ENCODE measurements at places on chromosomes 1 and 21.

DNA sequence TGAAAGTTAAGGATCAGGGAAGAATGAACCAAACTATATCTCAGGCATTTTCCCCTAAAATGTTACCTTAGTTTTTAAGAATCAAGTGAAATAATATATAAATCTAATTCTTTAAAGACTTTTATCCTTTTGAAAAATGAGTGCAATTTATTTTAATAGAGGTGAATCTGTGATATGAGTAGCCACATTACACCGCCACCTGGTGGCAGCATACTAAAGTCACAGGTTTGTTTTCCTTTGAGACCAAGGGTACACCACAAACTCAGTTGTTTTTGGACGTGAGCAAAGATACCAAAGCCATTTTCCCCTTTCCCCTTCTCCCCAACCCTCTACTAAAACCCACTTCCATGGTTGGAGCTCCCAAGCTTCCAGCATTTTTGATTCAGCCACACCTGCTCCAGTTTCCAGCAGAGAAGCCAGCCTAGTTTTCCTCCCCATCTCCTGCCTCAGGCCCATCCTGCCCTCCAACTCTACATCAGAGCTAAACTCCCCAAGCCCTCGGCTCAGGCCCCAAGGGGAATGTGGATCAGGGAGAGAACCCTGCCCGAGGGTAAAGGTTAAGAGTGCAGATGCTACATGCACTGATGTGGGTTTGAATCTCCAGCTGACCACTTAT, 22.9 kb upstream of the LDLRAP1 start:
- peak; percentile 73 for DNase-seq

DNA sequence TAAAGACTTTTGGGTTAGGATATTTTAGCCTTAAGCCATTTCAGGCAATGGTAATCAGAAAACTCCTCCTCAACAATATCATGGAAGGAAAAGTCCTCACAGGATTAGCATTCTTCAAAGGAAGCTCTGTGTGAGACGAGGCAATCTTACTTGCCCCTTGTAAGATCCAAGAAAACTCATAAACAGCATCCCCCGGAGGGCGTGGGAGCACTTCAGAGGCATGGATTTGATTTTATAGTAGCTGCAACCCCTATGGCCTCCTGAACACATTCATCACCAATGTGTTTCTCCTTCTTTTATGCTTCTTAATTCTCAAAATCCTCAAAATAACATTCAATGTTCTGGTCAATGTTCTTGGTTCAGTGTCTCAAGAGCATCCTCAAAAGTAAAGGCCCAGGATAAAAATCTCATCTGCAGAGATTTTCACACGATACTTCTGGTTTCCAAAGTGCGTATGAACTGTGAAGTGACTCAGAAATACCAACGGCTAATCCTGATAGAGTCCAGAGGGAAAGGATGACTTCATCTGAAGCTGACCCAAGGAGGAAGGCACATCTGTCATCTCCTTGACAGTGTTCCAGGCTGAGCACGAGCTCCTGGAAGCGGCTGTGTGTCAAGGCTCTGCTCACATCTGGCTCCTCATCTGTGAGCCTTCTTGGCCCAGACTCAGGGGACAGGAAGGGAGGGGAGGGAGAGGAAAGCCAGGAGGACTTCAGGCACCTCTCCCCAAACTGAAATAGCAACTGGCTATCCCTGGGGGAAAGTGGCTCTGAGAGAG, 49.3 kb upstream of the PSEN2 start:
- DNase-seq, result no peak

DNA sequence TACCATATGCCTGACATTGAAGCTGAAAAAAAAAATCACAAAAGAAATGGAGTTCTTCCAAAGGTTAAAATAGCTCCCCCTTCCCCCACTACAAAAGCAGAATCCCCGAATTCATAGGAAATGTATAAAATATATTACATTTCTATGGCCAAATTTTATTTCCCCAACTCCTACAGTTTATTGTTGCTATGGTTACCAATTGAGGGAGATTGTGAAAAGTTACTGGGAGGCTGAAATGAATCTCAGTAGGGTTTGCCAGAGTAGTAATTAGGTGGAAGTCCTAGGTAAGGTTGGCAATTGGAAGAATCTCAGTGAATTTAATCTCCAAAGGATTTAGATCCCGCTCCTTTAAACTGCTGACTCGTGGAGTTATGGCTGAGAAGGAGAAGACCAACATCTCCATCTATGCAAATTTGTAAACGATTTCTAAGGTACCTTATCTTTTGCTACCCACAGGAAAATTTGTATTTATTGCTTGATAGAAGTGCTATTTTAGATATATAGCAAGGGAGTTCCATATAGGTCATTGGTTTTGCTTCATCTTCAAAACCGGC, 282.1 kb downstream of the BACH1 start:
- DNase-seq, result no peak

DNA sequence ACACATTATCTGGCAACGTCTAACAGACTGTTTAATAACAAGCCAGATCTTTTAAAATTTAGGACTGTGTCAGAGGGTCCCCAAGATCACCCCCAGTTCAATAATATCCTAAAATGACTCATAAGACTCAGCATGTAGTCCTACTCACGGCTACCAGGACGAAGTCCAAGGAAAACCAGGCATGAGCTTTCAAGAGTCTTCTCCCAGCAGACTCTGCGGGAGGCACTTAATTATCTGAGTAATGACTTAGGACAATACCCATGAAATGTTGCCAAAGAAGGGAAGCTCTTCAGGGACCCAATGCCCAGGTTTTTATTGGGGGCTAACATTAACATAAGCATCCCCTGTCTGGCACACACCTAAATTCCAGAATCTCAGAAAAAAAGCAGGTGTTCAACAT, 7.0 kb downstream of the HFM1 start:
- DNase-seq, result no peak

GRCh38 chr1:201713086-201713810, 115.7 kb upstream of the IPO9 start:
- no peak for DNase-seq

DNA sequence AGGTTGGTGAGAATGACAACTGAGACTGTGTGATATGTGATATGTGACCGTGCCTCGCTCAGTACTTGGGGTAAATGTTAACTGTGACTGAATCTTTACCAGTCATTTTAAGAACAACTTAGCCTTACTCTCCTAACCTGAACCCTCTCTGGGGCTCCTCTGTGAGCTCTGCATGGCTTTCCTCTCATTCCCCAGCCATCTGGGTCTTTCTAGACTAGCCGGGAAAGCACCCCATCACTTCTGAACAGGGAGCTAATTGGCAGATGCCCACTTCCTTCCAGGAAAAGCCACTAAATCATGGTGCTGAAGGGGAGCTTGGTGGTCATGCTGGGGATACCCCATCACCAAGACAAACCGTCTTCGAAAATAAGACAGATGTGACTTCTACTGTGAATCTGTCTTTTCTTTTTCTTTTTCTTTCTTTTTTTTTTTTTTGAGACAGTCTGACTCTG, 16.5 kb upstream of the FOXO6 start:
- no peak for DNase-seq

GRCh38 chr1:172608098-172608601, 50.8 kb upstream of the FASLG start:
- DNase-seq, result no peak

- no peak for DNase-seq
Measured at GRCh38 chr1:50665413-50665812, 242.2 kb upstream of the DMRTA2 start.

DNA sequence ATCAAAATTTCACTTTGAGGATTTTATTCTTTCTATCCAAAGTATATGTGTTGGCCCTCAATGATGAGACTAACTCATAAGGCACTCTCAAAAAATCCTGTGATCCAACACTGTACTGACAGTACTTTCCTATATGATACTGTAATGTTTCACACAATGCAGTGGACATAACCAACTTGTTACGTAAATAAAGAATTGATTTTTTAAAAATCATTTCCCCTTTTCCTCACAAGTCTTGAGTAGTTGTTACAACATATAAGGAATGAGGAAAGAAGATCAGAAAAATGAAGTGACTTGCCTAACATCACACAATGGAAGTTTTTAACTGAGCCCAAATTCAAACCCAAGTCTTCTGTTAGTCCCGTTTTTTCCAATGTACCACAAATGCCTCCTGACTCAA, 17.2 kb downstream of the PTP4A2 start:
- DNase-seq, result no peak

DNA sequence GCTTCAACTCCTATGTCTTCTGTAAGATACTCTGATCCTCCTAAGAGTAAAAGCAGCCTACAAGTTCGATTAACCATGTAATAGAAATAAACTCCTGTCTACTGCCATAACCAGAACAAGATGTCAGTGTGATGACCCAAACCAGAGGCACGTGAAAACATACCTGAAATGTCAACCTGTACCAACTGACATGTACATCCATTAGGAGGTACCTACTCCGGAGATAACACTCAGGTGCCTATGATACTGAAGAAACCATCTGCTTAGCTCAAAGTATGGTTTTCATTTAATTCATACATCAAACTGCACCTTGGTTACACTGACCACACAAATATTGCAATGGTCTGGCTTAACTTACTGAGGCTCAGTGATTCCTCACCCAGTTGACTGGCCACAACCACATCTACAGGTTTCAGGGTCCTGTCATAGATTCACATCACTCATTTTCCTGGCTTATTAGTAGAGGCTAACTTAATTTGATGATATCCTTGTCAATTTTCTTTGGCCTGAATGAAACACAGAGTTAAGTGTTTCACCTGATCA, 4.4 kb downstream of the ITPKB start:
- DNase-seq, result no peak

DNA sequence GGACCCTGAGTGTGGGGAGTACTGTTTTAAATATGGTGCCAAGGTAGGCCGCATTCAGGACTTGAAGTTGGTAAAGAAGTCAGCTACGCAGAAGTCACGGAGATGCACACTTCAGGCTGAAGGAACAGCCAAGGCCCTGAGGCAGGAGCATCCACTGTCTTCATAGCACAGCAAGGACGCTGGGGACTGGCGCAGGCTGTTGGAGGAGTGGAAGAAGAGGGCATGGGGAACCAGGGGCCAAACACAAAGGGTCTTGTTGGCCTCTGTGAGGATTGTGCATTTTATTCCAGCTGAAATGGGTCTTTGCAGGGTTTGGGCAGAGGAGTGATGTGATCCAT, 16.6 kb downstream of the DNAJC16 start:
- DNase-seq, result no peak

DNA sequence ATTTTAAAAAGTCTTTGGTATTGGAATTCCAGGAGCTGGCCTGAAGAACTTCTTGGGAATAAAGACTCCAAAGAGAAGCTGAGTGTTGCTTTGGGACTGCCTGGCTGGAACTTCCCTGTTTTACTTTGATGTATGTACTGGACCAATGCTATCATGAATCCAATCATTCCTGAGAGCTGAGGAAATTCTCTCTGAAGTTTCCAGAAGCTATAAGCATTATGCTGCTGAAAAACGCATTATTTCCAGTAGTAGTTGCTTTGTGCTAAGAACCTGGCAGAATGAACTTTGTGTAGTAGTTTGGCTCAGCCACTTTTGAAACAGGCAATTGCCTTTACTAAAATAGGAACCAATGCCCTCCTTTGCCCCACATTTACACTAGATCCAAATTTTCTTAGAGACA, 260.7 kb downstream of the HLX start:
- no peak for DNase-seq

DNA sequence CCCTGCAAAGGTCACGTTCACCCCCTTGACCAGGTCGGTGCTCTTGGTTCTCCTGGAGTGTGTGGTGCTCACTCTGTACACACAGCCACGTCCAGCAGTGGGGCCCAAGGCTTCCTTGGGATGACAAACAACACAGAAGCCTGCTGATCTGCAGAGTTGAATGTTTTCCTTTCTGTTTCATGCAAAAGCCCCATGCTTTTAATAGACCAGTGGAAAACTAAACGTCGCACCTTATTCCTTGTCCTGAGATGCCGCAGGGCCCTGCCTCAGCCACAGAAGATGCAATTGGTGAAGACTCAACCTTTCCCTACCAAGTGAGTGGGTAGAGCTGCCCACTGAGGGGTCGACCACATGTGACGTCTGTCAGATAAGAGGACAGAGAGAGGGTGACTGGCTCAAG, 5.8 kb upstream of the PDPN start:
- no peak for DNase-seq

- DNase-seq, result peak; percentile 22
Measured at GRCh38 chr1:18100491-18101063, 7.0 kb upstream of the IGSF21 start.

- no peak for DNase-seq
Measured at GRCh38 chr21:38556390-38556789, 58.1 kb upstream of the ERG start.

DNA sequence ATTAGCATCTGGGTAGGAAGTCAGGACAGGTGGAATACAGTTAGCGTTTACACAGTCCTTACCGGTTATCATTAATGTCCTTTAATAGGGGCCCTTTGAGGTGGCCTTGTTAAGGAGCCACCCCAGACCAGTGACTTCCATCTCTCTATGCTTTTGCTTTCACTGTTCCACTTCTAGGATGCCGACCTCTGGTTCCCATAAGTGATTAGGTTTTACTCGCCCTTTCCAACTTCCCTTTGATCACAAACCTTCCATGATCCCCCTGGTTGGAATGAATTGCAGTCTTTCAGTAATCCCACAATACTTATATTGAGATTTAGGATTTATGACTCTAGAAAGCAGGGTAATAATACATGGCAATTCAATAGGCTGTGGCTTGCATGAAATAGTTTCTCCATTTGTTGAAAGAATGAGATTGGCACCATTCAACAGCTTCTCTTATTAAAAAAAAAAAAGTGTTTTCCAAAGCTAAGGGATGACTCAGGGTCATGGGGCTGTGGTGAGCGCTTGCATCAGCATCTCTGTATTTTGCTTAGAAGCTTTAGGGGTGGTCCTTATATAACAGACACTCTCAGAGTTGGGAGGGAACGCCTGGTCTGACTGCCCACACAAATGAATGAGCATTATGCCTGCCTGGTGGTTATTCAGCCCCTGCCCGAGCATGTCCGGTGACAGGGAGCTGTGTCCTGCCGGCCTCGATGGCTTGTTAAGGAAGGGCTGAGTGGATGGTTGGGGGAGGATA, 110.5 kb downstream of the CNIH3 start:
- no peak for DNase-seq

DNA sequence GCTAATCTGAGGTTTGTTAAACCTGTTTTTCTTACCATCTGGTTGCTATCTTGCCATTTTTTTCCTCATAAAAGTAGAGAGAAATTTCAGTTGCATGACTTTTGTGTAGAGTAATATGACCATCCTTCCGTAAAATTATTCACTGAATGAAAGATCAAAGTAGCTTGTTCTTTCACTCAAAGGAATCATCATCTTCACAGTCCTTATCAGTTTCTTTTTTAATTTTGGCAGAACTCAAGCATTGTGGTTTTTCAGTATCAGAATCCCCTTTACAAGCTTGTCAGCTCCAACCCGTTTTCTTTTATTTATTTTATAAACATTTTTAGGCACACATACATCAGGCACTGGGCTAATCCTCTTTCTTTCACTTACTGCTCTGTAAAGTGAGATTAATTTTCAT, 91.7 kb downstream of the UBE2U start:
- no peak for DNase-seq

DNA sequence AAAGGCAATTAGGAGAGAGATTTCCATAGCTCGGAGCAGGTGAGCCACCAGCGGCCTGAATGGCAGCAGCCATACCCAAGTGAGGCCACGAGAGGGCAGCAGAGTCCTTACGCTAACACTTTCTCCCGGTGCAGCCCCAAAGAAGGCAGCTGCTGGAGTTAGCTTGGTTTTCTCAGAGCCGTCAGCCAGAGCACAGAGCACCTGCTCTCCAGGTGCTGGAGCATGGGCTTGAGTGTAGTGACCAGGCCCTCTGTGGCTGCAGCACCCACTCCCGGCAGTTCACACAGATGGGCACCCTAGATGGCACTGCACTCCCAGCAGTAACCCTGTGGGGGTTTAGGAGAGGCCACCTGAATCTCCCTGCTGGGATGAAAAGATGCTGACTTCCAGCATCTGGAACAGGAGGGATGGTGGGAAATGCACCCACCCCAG, 45.8 kb downstream of the TMCC2 start:
- peak; percentile 85 for DNase-seq

GRCh38 chr21:37710546-37711285, 205.5 kb downstream of the KCNJ6 start:
- no peak for DNase-seq
